Left renal cortex interstitium (tissue), 4 donors: ENCODE measurements at places on chromosomes 3 and 15. TPM values are rescaled to one million over a fixed set of nuclear protein-coding genes. Genes with fewer than 3 reads are reported as not detected.

DNA sequence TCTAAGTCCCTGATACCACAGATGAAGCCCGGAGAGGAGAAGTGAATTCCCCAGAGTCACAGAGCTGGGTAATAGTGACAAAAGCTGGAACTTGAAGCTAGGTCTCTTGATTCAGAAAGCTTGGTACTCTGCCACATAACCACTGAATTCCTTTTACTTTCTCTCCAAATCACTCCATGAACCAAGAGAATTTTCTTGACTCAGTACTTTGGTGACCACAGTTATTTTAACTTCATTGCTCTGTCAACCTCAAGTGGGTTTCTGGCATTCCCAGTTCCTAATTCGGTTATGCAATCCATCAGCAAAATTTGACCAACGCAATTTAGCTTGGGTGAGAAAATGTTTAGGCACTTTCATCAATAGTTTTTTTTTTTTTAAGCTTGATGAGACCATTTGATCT, 61.0 kb upstream of the PPARG start:
- DNase-seq: no peak

Gene ISLR
- 94.5 TPM for polyA plus RNA-seq

Gene TMC3
- 0.08 TPM for polyA plus RNA-seq

DNA sequence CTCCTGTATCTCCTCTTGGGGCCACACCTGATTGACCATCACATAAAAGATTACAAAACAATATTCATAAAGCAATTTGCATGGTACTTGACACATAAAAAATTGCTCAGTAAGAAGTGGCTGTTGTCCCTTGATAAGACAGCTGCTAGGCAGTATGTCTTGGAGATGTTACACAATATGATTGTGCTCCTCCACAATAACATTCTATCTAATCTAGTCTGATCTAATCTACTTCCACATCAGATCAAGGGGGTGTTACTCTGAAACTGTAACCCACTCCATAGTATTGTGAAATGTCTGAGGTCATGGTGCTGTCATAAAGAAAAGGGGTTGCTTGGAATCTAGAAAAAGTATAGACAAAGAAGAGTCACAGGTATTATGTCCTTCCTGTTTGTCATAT, 23.4 kb upstream of the AQP9 start:
- no peak for DNase-seq

- no peak for DNase-seq
Measured at GRCh38 chr3:67783281-67784250, 129.2 kb upstream of the SUCLG2 start.

Gene CD200
- 41.8 TPM for polyA plus RNA-seq

Gene LRRC31
- 0.16 TPM for polyA plus RNA-seq

- DNase-seq: no peak
Measured at GRCh38 chr3:46469680-46470357, 5.1 kb upstream of the LTF start.

DNA sequence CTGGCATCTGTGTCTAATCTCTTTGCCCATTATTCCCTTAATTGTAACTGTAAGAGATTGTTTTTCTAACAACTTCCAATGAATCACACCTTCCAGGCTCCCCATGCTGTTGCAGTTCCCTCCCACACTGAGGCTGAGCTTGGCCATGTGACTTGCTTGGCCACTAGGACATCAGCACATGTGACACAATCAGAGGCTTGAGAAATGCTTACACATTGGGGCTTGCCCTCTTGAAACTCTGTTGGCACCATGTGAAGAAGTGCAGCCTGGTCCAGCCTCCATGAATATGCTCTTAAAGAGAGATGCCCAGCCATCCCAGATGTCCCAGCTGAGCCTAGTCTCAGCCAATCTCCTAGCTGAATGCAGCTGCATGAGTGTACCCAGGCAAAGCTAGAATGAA, 326.8 kb upstream of the SOX2 start:
- no peak for DNase-seq

DNA sequence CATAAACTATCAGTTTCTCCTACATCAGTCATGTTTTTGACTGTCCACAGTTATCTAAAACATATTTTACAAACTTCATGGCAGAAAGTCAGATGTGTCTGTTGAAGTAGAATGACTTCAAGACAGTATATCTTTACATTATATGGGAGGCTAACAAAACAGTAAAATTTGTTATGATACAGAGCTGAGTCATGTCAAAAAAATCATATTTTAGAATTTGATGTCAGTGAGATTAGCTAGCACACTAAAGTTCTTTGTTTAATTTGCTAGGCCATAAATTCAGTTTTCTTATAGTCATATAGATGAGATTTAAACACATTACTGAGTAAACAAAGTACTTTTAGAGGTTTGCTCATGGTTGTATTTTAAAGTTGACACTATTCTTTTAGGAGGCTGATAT, 80.3 kb upstream of the IGSF10 start:
- no peak for DNase-seq

DNA sequence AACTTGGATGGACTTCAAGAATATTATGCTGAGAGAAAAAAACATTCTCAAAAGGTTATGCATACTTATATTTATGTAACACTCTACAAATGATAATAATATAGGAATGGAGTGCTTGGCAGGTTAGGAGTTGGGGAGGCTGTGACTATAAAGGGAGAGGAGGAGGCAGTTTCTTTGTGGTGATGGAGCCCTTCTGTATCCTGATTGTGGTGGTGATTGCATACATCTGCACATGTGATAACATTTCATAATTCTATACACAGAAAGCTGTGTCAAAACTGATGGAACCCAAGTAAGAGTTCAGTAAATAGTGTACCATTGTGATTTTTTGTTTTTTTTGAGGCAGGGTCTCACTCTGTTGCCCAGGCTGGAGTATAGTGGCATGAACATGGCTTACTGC, 31.7 kb upstream of the FAM3D start:
- DNase-seq: no peak

GRCh38 chr3:197168606-197169005, 129.8 kb downstream of the DLG1 start:
- no peak for DNase-seq

- DNase-seq: no peak
Measured at GRCh38 chr15:81106560-81106959, 27.5 kb upstream of the CFAP161 start.

Gene MYZAP
- 4.4 TPM for polyA plus RNA-seq

DNA sequence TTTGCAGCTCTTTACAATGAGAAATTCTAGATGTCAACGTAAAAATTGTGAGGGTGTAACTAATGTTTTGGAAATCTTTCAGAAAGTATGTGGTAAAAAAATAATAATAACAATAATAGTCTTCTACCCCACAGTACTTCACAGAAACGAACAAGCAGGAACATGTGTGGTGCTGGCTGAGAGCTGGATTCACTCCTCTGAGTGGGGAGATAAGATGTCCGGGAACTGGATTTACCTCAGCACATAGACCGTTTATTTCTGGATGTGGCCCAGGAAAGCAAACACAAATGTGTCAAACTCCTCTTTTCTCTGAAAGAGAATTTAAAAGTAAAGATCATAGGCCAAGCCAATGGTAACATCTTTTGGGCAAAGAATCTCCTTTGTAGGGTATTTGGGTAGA, 103.4 kb downstream of the SLC49A4 start:
- DNase-seq: no peak

DNA sequence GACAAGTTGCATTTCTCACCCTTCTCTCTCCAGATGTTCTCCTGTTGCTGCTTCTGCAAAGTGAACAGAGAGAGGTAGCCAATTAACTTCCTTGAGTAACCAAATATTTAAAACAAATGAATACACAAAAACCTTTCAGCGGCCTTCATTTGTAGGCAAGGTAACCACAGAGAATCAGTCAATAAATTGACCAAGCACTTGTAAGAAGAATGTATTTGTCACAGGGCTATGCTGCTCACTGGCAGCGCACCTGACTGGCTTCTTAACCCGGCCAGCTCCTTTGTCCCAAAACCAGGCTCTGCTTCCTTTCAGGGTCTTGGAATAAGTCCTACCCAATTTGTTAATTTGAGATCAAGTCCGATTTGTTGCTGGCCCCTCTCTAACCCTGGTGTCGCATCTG, 43.5 kb upstream of the STXBP5L start:
- no peak for DNase-seq

- DNase-seq: no peak
Measured at GRCh38 chr3:36192901-36193300, 187.4 kb upstream of the STAC start.

DNA sequence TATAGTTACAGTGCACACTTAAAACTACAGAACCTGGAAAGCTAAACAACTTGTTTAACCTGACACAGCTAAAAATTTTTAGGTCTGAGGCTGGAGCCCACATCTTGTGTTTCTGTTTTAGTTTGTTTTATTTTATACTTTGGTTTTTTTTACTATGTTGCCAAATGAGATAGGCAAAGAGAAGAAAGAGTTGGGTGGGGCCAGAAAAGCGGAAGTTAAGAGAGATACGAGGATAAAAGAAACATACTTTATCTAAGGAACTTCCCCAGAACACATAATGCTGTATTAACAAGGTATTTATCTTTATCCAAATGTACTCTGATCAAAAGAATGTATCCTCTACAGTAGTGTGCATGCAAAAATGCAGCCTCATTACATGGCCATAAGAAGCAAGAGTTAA, 1145.7 kb downstream of the EPHA3 start:
- no peak for DNase-seq

Gene BUB1B
- polyA plus RNA-seq: 34.7 TPM

DNA sequence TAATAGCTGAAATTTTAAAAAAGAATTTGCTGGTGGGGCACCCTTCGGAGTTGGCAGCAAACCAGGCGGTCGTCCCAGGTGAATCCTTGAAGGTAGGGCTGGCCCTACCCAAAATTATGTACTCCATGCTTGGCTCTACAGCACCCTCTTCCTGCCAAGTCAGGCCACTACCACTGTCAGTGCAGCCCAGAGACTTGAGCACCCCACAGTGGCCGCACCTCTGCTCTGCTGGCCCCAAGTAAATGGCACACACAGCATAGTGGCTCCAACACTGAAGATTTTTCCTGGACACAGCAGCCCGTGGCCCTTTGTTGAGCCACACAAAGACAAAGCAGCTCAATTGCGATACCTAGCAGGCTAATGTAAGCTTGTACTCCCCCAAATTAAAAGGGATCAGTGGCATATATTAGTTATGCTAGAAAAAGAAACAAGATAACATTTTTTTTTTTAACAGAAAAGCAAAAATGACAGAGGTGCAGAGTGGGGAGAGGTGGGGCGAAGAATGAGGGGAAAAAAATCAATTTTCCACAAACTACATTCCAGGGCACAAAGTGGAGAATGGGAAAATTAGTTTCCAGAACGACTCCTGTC, 250.5 kb downstream of the UACA start:
- no peak for DNase-seq

GRCh38 chr3:23797491-23797890, 8.3 kb upstream of the UBE2E1 start:
- DNase-seq: no peak

- no peak for DNase-seq
Measured at GRCh38 chr15:90318591-90318990, 33.5 kb upstream of the ZNF774 start.

GRCh38 chr3:16330351-16330750, 65.3 kb downstream of the OXNAD1 start:
- no peak for DNase-seq

DNA sequence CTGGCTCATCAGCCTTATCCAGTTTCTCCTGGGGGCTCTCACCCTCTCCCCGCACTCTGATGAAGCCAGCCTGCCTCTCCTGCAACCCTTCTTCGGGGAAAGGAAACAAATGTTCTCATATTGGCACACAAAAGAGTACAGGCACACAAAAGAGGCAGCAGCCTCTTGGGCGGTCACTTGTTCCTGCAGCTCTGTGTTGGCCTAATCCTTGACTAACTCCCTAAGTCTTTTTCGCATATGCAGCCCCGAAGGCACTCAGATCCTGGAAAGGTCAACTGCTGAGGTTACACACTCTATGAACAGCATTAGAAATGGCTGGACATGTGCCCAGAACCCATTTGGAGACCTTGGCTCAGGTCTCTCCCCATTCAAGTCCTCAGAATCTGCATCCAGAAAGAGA, 7.4 kb upstream of the CAMP start:
- no peak for DNase-seq

- no peak for DNase-seq
Measured at GRCh38 chr15:69410248-69410874, 3.8 kb upstream of the KIF23 start.

DNA sequence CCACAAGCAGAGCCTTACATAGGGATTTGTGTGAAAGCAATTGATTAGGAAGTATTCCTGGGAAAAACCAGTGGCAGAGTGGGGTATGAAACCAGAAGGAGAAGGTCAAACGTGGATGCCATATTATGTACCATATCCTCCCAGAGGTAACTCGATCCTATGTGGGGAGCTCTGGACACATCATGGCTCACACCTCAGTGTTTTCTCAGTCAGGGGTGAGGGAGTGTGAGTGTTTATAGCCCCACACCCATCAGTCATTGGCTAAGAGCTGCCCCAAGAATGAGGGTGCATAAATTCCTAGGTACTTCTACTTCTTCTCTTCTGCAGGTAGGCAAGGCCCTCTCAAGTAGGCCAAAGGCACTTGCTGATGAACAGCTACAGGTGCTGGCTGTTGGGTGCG, 28.2 kb upstream of the PDZRN3 start:
- no peak for DNase-seq

Gene TRH
- polyA plus RNA-seq: 0.38 TPM

DNA sequence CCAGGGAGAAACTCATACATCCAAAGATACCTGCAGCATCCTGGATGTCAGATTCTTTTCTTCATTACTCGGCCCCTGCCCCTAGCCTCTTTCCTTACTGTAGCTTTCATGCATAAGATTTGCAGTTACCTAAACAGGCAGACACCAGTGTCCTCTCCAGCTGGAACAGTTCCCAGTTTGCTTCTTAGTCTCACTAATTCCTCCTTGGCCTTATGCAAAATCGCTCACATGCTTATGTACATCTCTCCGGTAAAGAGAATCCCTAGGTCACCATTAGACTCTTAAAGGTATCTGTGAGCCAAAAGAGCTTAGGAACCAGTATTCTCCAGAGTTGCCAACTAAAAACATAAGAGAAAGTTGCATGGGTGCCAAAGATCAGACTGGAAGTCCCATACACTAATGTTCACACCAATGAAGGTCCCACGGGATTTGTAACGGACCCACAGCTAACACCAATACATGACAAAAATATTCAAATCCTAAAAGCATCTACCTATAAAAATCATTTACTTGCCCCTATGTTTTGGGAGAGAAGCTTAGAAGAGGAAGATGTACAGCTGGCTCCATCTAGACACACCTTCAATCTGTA, 66.6 kb downstream of the CBLB start:
- DNase-seq: no peak

- no peak for DNase-seq
Measured at GRCh38 chr3:4983739-4984510, 4.7 kb downstream of the BHLHE40 start.

DNA sequence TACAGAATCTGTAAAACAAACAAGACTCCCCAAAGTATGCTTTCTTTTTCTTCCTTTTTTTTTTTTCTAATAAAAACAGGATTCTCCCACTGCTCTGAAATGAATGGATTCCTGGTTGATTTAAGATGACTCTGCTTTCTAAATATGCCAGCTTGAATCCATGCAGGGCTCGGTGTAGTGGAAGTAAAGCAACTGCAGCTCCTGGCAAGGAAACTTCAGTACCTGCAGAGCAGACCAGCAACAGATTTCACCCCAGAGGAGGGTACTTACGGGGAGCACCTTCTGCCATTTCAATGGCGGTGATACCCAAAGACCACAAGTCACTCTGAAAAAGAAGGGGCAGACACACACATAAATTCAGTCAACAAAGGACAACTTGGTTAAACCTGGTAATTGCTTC, 150.5 kb upstream of the SLC2A2 start:
- no peak for DNase-seq
